ENCODE measurements at places on chromosomes 7 and 10.
A peak's percentile ranks its signal among the peaks of the same experiment; 100 is the strongest.

DNA sequence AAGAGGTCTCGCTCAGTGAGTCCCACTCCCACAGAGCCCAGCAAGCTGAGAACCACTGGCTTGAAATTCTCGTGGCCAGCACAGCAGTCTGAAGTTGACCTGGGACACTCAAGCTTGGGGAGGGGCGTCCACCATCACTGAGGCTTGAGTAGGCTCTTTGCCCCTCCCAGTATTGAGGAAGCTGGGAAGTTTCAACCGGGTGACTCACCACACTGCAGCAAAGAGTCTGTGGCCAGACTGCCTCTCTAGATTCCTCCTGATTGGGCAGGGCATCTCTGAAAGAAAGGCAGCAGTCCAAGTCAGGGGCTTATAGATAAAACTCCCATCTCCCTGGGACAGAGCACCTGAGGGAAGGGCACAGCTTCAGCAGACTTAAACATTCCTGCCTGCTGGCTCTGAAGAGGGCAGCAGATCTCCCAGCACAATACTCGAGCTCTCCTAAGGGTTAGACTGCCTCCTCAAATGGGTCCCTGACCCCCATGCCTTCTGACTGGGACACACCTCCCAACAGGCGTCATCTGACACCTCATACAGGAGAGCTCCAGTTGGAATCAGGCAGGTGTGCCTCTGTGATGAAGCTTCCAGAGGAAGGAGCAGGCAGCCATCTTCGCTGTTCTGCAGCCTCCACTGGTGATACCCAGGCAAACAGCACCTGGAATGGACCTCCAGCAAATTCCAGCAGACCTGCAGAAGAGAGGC is 970.9 kb upstream of the LRRN3 start:
- no peak for DNase-seq

GRCh38 chr7:24786941-24787340 is 29.7 kb upstream of the GSDME start:
- peak; percentile 12 for DNase-seq

- DNase-seq: no peak
Measured at GRCh38 chr10:121791761-121792160, 136.1 kb downstream of the ATE1 start.

DNA sequence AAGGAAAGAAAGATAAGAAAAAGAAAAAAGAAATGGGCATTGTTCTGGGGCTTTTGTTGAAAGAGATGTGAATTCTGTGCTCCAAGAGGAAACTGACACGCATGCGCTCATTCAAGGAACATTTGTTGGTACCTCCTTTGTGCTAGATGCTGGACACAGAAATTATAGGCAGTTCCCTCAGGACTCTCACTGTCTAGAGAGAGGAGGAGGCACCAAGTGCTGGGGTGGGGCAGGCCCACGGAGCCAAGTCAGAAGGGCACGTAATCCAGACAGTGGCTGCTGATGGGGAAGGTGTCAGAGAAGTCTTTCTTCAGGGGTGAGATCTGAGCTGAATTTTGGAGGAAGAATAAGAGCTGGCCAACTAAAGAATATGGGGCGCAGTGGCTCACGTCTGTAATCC is 2.9 kb upstream of the ZFYVE27 start:
- DNase-seq: no peak

DNA sequence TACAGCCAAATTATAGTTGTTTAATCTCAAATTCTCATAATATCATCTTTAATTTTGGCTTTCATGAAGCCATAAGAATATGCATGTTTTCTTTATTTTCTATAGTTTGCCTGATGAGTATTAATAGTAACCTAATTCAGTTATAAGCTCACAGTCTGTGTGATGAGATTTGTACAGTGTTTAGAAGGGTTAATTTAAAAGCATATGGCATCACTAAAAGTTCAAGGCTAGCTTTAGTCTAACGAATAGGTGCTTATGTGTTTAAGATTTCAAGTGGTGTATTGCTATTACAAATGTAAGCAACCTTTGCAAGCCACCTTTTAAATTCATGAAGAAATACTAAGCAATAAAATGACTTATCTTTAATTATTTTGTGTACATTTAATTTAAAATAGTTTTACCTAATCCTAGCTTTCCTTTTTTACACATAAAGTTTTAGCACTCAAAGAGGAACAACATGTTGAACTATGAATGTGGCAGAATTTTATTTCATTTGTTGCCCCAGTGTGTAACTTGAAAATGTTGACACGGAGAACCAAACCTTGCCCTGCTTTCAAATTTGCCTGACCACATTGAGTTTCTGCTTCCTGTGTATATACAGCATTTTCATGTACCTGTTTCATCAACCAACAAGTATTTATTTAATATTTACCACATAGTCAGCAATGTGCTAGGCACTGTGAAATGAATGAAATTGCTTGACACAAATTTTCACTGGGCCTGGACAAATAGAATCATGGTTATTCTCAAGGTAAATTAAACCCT is 41.5 kb downstream of the TET1 start:
- DNase-seq: no peak

DNA sequence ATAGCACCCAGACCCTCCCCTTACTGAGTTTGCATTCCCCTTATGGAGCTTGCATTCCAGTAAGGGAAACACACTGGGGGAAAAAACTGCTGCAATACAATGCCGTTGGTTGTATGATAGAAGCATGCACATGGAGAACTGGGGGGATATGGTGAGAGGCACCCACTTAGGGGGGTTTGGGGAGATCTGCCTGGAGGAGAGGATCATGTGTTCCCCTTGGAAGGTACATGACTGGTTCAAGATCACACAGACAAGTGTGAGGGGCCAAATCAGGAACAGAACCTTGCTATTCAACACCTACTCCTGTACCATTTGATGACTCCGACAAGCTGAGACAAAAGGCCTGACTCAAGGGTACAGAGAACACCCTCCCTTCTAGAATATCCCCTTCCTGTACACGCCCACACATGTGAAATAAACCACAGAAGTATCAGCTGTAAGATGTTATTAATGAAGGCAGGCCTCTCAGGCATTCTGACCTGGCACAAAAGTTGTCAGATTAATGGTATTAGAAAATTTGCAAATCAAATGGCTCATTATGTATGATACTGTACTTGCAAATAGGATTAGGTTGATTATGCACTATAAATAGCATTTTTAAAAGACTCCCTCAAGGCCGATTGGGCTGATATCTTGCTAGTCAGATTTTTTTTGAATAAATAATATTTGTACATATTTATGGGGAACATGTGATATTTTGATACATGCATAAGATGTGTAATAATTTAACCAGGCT is 122.2 kb downstream of the NPY start:
- DNase-seq: no peak

DNA sequence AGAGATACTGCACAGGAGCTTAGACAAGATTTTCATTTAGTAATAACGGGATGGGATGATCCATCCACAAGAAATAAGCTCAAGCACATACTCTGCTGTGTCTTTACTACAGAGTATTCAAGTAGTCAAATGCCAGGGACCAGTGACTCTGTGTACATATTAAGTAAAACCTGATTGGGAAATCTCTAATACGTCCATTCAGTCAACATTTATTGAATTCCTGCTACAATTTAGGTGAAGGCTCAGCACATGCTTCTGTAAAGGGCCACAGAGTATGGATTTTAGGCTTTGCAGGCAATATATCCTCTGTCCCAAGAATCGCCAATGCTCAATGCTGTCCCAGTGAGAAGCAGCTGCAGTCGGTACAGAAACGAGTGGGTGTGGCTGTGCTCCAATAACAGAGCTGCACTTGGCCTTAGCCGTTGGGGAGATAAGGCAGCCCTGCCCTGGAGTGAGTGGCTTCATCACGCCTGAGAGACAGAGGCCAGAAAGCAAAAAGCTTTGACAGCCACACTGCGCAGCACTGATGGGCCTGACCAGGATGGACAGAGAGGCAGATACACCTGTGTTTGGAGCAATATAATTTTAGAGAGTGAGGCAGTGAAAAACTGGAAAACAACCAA is 186.8 kb downstream of the PARD3 start:
- DNase-seq: no peak

- no peak for DNase-seq
Measured at GRCh38 chr7:135411098-135411497, 98.8 kb downstream of the CNOT4 start.
